Stimulated activated CD8-positive, alpha-beta memory T cell treated with anti-CD3 and anti-CD28 coated beads, Interleukin-2, amount 100 ng/mL, for 1 hour (primary cell): ENCODE measurements at places on chromosomes 12 and 14.

GRCh38 chr12:133130038-133130807 lies at the start of the genes ZNF10 and ZNF891:
Gene ZNF10 (plus strand): TSS chr12:133130627. CDS start chr12:133144493, 13,866 bp downstream.
Gene ZNF891 (minus strand): TSS chr12:133130274. CDS start chr12:133121918, 8,356 bp downstream.
- peak; percentile 93 for DNase-seq

- no peak for DNase-seq
Observed at GRCh38 chr12:116314477-116314876, 37.0 kb upstream of the MED13L start.

- no peak for DNase-seq
Observed at GRCh38 chr12:2574355-2574935, 220.3 kb upstream of the FKBP4 start.

GRCh38 chr12:43062201-43062895 lies 472.8 kb upstream of the PRICKLE1 start:
- no peak for DNase-seq

DNA sequence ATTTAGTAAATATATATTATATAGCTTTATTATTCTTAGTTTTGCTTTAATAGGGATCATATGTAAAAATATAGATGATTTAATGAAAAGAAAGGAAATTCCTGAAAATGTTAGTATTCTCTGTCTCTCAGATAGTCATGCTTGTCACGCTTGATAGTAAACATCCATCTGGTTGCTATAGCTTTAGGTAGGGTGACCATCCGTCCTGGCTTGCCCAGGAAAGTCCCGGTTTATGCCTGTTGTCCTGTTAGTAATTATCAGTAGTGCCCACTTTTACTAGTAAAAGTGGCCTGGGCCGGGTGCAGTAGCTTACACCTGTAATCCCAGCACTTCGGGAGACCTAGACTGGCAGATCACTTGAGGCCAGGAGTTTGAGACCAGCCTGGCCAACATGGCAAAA lies 23.8 kb downstream of the CFAP54 start:
- DNase-seq = no peak

- DNase-seq = no peak
Observed at GRCh38 chr12:53868511-53868986, 70.1 kb upstream of the HOXC13 start.

GRCh38 chr14:22497671-22498093 lies 91.3 kb downstream of the DAD1 start:
- no peak for DNase-seq

GRCh38 chr12:59780605-59781135 lies 184.8 kb downstream of the SLC16A7 start:
- no peak for DNase-seq

- no peak for DNase-seq
Observed at GRCh38 chr12:113002155-113002554, 23.8 kb downstream of the OAS2 start.

- DNase-seq = no peak
Observed at GRCh38 chr14:106003351-106003750, 477.0 kb downstream of the TMEM121 start.

- DNase-seq = no peak
Observed at GRCh38 chr12:768434-768833, 16.1 kb downstream of the WNK1 start.

- no peak for DNase-seq
Observed at GRCh38 chr14:50031602-50032313, 84.6 kb downstream of the VCPKMT start.

DNA sequence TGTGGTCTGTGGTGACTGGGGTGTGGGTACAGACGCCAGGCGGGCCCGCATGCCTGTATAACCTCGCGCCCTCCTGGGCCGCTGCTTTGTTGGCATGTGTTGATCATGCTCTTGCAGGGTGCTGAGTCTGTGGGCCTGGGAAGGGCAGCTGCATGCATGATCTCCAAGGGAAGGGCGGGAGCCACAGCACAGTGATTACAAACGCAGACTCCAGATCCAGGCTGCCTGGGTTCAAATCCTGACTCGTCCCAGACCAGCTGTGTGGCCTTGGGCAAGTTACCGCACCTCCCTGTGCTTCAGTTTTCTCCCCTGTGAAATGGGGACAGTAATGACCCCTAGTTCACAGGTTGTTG lies 24.0 kb downstream of the ADGRD1 start:
- no peak for DNase-seq

DNA sequence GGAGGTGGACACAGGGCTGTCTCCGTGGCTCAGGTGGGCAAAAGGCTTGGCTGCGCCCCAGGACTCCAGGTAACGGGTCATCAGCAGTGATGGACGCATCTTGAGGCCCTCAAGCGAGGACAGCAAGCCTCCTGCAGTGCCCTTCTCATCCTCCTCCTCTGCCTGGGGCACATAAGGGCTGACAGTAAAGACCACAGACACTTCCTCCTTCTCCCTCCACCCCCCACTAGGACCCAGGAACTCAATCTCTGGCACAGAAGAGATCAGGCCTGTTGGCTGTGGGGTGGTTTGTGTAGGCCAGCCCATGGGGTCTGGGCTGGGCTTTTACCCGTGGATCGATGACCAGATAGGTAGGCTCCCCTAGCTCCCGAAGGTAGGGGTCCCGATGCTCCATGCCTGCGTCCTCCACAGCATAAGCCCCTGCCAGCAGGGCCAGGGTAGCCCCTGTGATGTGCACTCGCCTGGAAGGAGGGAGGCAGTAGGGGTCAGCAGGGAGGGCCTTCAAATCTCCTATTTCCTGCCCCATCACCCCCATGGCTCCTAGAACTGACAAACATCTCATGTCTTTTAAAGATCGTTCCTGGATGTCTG lies 5.7 kb downstream of the ADCY4 start:
- no peak for DNase-seq

- no peak for DNase-seq
Observed at GRCh38 chr14:43410631-43411030, 1096.5 kb downstream of the FSCB start.

- no peak for DNase-seq
Observed at GRCh38 chr14:44820230-44820964, 141.3 kb downstream of the KLHL28 start.

GRCh38 chr14:89977668-89978067 lies 21.9 kb downstream of the TDP1 start:
- DNase-seq = no peak

GRCh38 chr12:110940296-110940695 lies 19.9 kb upstream of the MYL2 start:
- no peak for DNase-seq

DNA sequence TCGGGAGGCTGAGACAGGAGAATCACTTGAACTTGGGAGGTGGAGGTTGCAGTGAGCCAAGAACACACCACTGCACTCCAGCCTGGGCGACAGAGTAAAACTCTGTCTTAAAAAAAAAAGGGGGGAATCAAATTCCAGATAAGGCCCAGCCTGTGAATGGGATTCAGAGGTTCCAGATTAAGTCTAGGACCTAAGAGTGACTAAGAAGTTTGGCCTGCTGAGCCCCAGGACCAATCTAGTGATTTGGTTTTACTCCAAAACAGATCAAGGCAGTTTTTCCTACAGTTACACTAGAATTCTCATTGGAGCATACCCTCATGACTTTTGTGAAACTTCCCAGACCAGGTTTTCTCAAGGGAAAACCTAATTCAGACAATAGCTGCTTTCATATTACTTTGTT lies 22.8 kb downstream of the EXOC5 start:
- no peak for DNase-seq

DNA sequence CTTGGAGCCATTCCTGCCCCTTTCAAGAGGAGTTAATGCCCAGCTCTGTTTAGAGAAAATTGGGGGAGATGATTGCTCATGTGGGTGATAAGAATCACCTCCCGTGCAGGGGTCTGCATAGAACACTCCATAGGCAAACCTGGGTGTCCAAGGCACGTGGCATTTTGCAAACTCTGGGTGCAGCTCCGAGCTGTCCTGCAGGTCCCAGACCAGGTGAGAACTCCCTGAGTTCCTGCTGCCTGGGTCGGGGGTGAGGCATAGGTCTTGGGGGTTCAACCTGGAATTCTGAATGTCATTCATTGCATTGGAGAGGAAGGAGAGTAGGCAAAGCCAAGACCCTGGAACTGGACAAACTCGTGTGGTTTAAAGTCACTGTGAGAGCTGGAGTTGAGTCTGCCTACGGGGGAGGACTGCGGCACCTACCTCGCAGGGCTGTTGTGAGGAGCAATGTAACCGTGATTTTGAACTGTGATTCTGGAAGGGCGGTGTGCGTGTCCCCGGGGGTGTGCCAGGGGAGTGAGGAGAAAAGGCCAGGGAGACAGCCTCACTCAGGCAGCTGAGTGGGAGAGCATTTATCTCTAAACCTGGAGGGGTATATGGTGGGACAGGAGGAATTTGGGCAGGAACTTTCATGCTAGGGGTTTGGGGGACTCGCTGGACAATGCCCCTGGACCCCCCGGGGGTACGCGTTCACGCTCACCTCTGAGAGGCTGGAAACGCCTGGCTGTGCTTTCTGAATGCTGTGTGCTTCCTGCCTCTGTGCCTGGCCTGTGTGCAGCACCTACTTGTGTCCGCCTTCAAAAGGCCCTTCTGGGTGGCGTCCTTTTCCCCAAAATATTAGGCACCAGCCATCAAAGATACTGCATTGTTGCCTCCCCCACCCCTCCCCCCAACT lies 30.4 kb downstream of the MEG3 start:
- DNase-seq = no peak

GRCh38 chr12:130552483-130552996 lies 163.6 kb downstream of the RIMBP2 start:
- DNase-seq = no peak

DNA sequence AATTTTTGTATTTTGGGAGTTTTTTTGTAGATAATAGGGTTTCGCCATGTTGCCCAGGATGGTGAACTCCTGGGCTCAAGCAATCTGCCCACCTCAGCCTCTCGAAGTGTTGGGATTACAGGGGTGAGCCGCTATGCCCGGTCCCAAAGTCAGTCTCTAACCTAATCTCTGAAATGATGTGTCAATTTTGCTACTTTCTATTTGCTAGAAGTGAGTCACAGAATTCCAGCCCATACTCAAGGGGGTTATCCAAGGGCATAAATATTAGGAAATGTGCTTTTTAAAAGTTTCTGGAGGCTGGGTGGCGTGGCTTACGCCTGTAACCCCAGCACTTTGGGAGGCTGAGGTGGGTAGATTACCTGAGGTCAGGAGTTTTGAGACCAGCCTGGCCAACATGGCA lies 40.5 kb downstream of the RESF1 start:
- no peak for DNase-seq

GRCh38 chr14:37584211-37585100 lies 10.6 kb downstream of the FOXA1 start:
- no peak for DNase-seq

DNA sequence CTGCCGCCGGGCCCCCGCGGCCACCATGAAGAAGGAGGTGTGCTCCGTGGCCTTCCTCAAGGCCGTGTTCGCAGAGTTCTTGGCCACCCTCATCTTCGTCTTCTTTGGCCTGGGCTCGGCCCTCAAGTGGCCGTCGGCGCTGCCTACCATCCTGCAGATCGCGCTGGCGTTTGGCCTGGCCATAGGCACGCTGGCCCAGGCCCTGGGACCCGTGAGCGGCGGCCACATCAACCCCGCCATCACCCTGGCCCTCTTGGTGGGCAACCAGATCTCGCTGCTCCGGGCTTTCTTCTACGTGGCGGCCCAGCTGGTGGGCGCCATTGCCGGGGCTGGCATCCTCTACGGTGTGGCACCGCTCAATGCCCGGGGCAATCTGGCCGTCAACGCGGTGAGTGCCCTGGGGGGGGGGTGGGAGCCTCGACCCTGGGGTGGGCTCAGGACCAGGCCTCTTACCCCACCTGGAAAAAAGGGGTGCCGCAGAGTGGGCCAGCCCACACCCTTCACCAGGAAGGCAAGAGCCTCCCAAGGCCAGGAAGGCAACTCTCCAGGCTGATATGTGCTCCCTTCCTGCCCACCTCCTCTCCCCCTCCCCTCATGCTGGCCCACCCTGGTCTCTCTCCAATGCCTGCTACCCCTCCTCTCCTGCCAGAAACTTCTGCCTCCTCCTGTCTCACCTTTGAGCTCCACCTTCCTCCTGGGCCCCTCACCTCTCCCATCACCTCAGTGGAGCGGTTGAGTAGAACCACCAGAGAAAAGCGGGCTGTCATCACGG lies 507 bp downstream of the AQP5 start:
- no peak for DNase-seq

GRCh38 chr14:77582511-77582910 lies 33.9 kb downstream of the SPTLC2 start:
- DNase-seq = no peak

- DNase-seq = no peak
Observed at GRCh38 chr12:63045020-63045860, 105.8 kb downstream of the AVPR1A start.
